ENCODE measurements at places on chromosomes 1 and 21.

GRCh38 chr1:202254454-202255252 lies 61.1 kb downstream of the LGR6 start:
- H3K27me3 ChIP-seq, result peaks cover 25% of the 10 kb centered on the region
- no peaks in the 10 kb centered on the region for H3K36me3 ChIP-seq
- peaks cover 7% of the 10 kb centered on the region for H3K4me1 ChIP-seq
- DNase-seq, result no peak

- no peak overlapping the region for H3K27ac ChIP-seq
- no peaks in the 10 kb centered on the region for H3K27me3 ChIP-seq
- H3K36me3 ChIP-seq, result no peaks in the 10 kb centered on the region
- no peak overlapping the region for H3K4me3 ChIP-seq
Measured at GRCh38 chr1:150895618-150896017, 8.7 kb downstream of the CTXND2 start.

DNA sequence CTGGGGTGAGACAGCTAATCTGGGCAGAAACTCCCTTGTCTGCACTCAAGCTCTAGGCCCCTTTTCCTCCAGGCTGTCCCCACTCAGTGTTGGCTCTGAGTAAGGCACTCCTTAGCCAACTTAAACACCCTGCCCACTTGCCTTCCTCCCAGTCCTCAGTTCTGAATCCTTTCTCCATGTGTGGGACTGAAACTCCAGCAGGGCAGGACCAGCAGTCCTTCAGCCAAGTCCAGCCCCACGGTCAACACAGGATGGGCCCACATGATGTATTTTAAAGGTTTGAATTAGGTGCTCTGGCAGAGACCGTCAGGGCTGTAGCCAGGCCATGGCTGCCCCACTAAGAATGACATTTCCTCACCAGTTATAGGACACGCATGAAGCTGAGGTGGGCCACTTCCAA lies 107.8 kb downstream of the EDEM3 start:
- H3K4me3 ChIP-seq, result no peak overlapping the region
- DNase-seq, result no peak
- H3K4me1 ChIP-seq, result no peaks in the 10 kb centered on the region
- H3K27ac ChIP-seq, result no peak overlapping the region
- peaks cover 1% of the 10 kb centered on the region for H3K36me3 ChIP-seq
- peaks cover 12% of the 10 kb centered on the region for H3K27me3 ChIP-seq

GRCh38 chr1:109138358-109138757 lies 24.4 kb downstream of the ELAPOR1 start:
- peaks cover 27% of the 10 kb centered on the region for H3K4me1 ChIP-seq
- H3K27me3 ChIP-seq, result no peaks in the 10 kb centered on the region
- no peak overlapping the region for H3K27ac ChIP-seq
- no peak overlapping the region for H3K4me3 ChIP-seq

GRCh38 chr1:231189683-231190270 lies 27.9 kb downstream of the TRIM67 start:
- H3K27ac ChIP-seq, result no peak overlapping the region
- peaks cover 16% of the 10 kb centered on the region for H3K27me3 ChIP-seq
- H3K36me3 ChIP-seq, result no peaks in the 10 kb centered on the region
- no peak overlapping the region for H3K4me3 ChIP-seq
- no peak for DNase-seq

- no peak overlapping the region for H3K4me3 ChIP-seq
- DNase-seq, result no peak
- no peak overlapping the region for H3K27ac ChIP-seq
- peaks cover 4% of the 10 kb centered on the region for H3K4me1 ChIP-seq
- no peaks in the 10 kb centered on the region for H3K27me3 ChIP-seq
Measured at GRCh38 chr1:110249256-110249655, 39.1 kb downstream of the KCNC4 start.
